ENCODE measurements at places on chromosomes 7 and 10.

- no peak for DNase-seq
Measured at GRCh38 chr10:113300617-113301016, 252.2 kb upstream of the HABP2 start.

GRCh38 chr7:74193054-74193453, 16.8 kb upstream of the LAT2 start:
- no peak for DNase-seq

GRCh38 chr7:15011289-15011688, 108.7 kb upstream of the DGKB start:
- DNase-seq = no peak

DNA sequence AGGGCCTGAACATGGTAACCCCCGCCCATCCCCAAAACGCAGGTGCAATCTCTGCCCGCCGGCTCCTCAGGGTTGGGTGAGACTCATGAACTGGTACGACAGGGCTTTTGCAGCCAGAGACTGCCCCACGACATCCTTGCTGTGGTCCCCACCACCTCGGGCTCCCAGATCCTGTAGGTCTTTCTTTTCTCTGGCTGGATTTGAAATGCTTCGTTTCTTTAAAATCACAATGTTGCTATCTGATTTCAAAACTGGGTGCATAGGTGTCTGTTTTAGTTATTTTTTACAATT, 21.9 kb downstream of the WDR86 start:
- no peak for DNase-seq

DNA sequence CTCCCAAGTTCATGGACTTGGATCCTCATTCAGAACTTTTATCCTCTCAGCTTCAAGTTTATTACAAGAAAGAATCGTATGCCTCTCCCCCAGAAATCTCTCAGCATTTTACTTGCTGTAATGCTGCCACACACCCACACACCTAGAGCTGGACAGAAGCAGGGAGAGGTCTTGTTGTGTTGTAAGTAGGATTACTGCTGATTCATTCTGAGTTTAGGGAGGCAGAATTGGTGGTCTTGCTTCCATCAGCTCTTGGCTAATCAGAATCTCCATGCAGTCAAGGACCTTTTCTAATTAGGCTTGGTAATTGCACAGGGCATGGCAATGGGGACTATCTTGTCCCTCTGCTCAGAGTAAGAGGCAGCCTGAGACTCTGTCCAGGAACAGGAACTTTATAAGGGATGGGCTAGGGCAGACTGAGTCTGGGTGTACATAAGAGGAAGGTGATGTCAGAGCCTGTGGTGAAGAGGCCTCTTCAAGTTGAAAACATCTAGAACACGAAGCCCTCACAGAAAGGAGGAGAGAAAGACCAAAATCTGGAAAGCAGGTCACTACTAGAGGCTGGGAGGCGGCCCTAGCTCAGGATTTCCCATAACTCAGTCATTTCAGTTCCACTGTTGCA, 7.0 kb upstream of the PTPRE start:
- no peak for DNase-seq

DNA sequence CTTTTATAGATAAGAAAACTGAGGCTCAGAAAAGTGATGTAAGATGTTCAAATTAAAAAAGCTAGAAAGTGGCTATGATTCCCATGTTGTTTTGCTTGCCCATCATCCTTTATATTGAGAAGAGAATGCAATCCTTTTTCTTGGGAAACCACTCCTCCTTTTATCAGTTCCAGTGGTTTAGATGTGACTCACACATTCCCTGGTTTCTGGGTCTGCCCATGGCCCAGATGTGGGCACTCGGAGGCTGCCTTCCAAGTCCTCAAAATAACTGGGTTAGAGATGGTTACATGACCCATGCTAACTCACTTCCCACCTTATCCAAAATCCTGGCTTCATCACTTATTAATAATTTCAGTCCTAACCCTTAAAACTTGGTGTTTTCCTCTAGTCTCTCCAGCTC, 550.0 kb downstream of the MDFIC start:
- no peak for DNase-seq

DNA sequence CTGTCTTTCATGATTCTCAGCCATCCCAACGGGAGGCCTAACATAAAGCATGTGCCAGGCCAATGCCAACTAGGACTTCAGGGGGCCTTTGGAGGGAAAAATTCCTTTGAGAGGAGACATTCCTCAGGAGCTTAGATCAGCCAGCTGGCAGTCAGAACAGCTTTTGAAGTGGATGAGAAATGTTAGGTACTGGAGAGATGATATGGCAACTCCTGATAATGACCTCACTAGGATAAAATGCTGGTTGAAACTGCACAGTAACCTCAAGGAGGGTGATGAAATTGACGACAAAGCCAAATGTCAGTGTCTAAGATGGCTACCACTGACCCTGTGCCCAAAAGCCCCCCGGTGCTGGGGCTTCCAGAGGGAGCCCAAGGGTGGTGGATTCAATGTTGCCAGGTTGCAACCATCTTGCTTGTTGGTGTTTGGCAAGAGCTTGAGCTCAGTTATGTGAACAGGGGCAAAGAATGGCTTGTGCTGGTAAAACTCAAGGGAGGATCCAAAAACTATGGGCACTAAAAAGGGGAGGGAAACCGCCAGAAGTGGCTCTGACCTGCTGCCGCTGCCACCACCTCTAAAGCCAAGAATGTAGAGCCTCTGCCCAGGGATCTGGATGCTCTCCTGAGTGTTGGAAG, 121.2 kb downstream of the UBE2H start:
- DNase-seq = no peak

- no peak for DNase-seq
Measured at GRCh38 chr7:47192978-47193377, 388.9 kb downstream of the TNS3 start.

- DNase-seq = no peak
Measured at GRCh38 chr10:52864201-52865106, 91.9 kb upstream of the MBL2 start.

DNA sequence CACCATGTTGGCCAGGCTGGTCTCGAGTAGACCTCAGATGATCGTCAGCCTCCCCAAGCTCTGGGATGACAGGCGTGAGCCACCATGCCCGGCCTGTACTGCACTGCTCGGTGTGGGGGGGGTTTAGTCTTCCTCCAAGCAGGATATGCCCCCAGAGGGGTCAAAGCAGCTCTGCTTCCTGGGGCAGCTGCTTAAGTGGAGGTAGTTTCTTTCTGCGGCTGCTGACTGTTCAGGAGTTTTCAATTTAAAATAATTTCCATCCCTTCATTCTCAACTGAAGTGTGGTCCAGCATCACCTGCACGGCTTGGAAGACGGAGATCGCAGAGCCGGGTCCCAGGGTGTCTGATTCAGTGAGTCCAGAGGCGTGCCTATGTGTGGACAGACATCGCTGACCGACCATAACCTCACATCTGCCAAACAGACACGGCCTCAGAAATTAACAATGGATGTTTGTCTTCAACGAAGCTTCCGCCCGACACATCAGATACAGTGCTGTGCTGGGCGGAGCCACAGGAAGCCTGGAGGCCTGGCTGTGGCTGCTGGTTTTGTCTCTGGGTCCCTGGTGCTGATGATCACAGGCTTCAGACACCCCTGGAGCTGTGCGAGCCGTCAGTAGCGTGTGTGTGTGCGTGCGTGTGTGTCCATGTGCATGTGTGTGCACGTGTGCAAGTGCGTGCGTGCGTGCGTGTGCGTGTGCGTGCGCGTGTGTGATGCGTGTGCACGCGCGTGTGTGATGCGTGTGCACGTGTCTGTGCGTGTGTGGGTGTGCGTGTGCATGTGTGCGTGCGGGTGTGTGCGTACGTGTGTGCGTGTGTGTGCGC, 226.5 kb upstream of the PITRM1 start:
- no peak for DNase-seq

- DNase-seq = no peak
Measured at GRCh38 chr7:111261496-111261895, 170.6 kb downstream of the LRRN3 start.

GRCh38 chr10:18718991-18719390, 59.8 kb downstream of the ARL5B start:
- no peak for DNase-seq

- no peak for DNase-seq
Measured at GRCh38 chr7:71780282-71780681, 631.9 kb downstream of the CALN1 start.

- DNase-seq = no peak
Measured at GRCh38 chr7:137403353-137403695, 59.8 kb upstream of the PTN start.

- no peak for DNase-seq
Measured at GRCh38 chr10:17215782-17216122, 12.3 kb upstream of the VIM start.

- no peak for DNase-seq
Measured at GRCh38 chr7:25586513-25586912, 358.2 kb upstream of the NPVF start.

GRCh38 chr7:290554-291372, 793 bp downstream of the FOXL3 start:
- no peak for DNase-seq

GRCh38 chr10:114642729-114643128, 15.3 kb downstream of the ABLIM1 start:
- DNase-seq = no peak

GRCh38 chr7:30710669-30711068, 28.4 kb upstream of the CRHR2 start:
- no peak for DNase-seq

- no peak for DNase-seq
Measured at GRCh38 chr10:44435196-44435595, 50.3 kb upstream of the CXCL12 start.

GRCh38 chr7:131652934-131653333, 96.5 kb upstream of the PODXL start:
- no peak for DNase-seq

DNA sequence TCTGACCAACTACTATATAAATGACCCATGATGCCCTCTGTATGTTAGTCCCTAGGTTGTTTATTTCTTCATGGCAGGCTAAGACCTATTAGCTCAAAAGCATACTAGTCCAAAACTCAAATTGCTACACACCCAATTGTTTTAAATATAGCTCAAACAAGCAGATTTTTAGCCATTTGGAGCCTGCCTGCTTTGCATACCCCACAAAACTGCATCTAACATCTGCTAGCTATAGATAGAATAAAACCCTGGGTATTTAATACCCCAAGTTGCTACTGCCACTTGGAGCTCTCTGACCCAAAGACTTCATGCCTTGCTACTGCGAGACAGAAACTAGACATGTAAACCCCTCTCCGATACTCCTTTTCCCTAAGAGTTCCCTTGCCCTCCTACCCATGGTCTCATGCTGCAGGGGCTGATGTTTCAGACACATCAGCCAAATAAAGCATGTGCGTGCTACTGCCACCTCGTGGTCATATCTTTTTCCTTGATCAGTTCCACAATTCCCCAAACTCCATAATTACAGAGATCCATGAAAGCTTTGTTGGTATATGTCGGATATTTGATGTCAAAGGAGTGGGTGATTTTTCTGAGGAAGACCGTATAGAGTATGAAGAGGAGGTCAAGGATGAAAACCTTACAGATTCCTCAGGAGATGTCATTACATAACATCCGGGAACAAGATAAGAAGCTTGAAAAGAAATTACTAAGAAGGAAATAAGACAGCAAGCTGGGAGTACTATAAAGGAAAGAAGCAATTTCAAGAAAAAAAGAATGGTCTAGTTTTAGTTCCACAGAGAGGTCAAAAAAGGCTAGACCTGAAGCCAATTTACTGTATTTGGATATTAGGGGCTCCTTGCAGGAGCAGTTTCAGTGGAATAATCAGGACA, 386.6 kb downstream of the SH2D4B start:
- no peak for DNase-seq

DNA sequence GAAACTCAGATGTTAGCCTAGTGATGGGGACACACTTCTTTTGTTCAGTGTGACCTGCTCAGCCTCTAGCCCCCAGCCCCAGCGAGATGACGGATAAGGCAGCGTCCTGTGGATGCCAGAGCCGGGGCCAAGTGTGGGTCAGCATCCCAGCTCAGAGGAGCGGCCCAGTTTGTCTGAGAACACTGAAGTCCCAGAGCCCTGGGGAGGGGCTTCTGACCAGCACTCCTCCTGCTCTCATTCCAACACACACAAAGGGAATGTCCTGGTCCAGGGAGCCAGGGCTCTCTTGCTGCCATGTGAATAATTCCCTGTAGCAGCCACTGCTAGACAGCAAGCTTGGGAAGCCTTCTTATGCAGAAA, 4.5 kb upstream of the ATP6V0E2 start:
- no peak for DNase-seq

- no peak for DNase-seq
Measured at GRCh38 chr10:47296941-47297340, 3.1 kb upstream of the GDF10 start.

- DNase-seq = no peak
Measured at GRCh38 chr10:60414111-60414510, 24.4 kb upstream of the ANK3 start.

GRCh38 chr10:109029870-109030269, 893.4 kb downstream of the XPNPEP1 start:
- no peak for DNase-seq

DNA sequence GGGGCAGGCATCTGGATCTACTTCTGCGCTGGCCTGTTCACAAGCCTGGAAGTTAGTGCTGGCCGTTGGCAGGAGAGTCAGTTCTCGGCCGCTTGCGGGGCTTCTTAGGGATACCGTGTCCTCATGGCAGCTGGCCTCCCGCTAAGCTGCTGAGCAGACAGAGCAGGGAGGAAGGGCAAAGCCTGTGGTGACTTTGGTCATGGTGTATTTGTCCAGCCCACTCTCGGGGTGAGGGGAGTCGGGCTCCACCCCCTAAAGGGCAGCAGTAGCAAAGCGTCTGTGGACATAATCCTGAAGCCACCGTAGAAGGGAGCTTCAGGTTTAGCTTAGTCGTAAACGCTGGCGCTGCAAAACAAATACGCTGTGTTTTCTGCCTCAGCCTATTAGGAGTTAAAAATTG, 12.2 kb downstream of the UBE3C start:
- DNase-seq = no peak

DNA sequence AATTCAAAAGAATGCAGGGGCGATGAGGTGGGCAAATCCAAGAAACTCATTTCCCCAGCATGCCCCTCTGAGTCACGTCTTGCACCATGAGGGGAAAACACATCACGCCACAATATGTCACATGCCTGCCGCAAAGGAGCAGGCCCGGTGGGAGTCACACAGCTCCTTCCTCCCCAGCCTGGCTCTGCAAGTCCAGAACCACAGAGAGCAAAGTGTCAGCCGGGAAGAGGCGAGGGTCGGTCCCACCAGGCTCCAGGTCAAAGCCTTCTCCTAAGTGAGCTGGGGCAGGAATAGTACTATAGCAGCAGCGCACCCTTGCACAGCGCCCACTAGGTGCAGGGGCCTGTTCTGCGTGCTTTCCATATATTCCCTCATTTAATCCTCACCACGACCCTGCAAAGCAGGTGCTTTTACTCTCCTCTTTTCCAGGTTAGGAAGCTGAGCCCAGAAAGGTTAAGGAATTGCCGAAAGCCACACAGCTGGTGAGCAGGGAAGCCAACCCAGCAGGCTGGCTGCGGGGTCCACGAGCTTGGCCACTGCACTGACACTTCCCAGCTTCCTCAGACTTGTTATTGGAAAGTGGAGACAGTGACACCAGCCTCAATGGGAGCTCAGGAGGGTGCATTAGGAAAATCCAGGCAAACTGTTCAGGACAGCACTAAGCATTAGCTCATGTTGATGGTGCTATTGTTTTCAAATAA, 94.0 kb upstream of the ZMIZ1 start:
- peak; percentile 31 for DNase-seq

DNA sequence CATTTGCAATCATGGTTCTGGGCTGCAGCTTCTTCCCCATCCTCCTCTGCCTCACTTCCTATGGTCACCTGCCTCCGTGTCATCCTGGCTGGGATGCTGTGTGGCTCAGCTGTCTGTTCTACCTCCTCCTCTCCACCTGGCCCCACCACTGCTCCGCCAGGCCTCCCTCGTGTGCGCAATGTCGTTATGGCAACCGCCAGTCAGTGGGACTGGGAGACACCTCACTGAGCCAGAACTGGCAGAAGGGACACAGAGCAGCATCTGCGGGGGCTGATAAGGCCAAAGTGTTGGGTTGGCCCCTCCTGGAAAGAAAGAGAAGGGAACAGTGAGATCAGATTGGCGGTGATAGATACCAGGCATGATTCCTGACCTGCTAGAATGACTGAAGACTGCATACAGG, 527.5 kb downstream of the INHBA start:
- no peak for DNase-seq

All from T-helper 9 cell (primary cell).